ENCODE measurements at places on chromosomes 3 and 15.

DNA sequence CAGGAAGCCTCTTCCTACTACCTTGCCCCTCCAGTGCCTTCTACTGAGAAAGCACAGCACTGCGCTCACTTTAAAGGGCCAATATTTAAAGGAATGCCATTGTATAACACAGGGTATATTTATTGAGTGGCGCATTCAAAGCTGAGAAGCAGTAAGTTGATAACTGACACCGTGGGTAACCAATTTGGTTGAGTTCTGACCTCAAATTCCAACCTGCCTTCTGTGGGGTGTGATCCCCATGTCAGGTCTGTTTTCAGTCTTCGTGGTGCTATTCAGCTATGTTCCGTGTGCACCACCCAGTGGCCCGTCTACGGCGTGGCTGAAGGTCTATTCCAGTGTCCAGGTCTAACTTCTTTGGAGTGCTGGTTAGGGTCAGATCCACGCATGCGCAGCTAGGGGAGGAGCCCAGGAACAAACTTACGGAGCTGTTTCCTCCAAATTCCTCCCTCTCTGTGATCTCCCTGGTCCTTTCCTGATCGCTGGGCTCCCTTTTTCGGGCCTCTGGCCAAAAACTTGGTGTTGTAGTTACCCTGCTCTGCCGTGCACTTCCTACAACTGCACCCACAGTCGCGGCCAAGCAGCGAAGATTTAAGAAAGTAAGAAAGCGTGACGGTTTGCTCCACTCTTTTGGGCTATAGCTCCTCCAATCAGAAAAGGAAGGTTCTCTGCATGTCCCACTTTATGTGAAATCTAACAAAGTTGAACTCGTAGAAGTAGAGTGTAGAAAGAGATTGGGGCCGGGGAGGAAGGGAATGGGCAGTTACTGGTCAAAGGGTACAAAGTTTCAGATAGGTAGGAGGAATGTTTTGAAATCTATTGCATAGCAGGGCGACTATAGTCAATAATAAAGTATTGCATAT, 7.7 kb downstream of the LRRC2 start:
- DNase-seq: peak; percentile 85

DNA sequence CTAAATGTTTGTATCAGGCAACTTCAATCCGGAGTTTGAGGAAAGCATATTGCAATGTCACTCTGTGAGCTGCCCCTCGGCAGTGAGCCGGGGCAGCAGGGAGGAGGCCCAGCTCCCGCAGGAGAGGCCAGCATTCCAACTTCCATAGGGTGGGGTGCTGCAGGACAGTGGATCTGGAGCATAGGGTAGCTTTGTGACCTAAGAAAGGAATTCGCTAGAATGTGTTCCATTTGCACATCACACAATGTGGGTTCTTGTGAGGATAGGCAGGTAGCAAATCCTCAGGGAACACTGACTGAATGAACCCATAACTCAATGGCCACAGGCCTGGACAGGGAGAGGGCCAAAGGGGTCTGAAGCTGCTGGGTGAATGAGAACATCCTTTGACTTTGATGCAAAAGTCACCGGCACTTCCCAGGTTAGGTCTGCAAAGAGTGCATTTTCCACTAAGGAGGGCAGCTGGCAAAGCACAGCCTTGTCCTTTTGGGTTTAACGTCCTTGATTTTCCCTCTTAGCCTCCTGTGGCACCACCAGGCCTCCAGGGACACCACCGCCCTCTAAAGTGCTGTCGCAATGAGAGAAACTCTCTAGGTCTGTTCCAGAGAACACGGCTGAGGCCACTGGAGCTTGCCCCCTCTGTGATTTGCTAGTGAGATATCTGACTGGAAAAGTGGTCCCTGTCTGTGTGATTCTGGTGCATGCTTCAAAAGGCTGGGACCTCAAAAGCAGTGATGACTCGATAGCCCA, 36.2 kb downstream of the GABRB3 start:
- DNase-seq: no peak

DNA sequence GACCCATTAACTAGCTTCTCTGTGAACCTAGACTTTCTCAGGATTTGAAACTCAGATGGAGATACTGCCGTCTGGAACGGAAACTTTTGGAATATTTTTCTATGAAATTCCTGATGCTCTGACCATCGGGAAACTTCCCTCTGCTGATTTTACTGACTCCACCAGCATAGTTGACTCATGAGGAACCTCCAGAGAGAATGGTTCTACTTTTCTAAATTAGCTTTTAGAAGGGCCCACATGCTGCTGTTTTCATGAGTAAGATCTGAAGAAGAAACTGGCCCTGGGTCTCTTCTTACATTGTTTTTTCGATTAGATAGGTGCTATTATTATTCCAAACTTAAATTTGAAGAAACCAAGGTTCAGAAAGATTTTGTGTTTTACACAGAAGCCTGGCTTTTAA, 326.3 kb upstream of the NR2E3 start:
- no peak for DNase-seq

DNA sequence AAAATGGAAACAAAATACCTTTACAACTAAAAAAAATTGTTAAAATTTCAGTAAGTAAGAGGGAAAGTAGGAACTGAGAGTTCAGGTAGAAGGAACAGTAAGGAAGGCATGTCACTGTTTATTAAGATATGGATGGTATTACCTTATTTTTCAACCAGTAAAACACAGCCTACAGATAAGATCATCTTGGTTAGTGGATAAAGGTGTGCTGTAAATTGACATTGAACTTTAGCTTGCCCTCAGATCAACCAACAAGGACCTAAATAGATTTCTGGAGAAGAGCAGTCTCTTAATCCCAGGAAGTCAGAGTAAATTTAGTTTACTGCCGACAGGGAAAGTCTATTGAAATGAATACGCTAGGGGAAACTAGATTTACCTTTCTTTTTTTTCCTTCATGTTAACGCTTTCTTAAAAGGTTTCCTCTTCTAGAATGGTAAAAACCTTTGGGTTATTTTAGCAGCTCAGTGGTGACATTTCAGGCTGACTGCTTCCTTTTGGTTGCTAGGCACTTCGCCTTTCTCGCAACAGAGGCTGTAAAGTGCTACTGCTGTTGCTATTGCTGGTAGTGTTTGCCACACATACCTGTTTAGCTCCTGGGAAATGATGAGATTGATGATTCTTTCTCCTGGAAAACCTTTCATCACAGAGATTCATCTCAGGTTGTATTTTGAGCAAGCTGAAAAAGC, 12.9 kb downstream of the DZIP3 start:
- DNase-seq: peak; percentile 61

DNA sequence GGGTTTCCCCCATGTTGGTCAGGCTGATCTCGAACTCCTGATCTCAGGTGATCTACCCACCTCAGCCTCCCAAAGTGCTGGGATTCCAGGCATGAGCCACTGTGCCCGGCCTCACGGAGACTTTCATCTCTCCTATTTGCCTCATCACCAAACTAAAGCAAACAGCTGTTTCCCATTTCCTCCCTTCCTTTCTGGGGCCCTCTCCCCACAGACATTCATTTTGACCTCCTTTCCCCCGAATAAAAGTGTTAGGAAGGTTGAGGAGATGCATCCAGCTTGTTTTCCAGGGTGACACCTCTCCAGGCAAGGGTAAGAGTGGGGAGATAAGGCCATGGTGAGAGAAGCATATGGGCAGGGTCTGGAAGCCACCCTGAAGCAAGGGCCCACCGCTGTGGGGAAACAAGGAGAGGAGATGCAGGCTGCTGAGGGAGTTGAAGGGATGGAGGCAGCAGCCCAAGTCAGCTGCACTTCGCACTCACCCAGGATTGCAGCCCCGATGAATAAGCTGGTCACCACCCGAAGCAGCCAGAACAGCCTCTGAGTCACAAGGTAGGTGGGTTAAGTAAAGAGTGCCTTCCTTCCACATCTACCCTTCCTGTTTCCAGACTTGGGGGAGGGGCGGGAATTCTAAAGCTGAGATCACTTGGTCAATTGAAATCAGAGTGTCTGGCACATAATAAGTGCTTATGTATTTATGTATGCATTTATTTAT, 7.7 kb downstream of the DUOXA2 start:
- DNase-seq: no peak

DNA sequence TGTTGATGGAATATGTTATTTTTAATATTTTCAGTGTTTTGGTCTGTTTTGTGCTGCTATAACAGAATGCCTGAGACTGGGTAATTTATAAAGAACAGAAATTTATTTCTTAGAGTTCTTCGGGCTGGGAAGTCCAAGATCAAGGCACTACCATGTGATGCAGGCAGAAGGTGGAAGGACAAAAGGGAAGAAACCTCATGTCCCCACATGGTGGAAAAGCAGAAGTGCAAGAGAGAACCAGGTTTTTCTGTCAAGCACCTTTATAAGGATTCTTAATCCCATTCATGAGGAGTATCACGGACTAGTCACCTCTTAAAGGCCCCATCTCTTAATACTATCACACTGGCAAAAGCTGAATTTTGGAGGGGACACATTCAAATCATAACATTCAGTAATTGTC, 57.9 kb upstream of the EPHB3 start:
- no peak for DNase-seq

DNA sequence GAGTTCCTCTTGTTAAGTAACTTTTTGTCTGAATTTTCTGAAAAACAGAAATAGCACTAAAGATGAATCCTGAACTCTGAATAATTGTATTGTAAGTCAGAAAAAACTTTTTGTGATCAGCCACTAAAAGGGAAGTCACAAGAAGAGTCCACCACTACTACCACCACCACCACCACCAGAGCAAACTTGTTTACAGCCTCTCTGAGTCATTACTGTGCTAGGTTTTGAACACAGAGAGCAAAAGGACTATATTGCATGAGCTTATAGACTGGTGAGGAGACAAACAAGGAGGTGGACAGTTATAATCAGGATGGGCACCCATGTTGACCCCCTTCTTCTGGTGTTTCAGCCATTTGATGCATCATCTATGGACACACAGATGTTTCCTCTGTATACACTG, 141.7 kb downstream of the IL5RA start:
- no peak for DNase-seq

DNA sequence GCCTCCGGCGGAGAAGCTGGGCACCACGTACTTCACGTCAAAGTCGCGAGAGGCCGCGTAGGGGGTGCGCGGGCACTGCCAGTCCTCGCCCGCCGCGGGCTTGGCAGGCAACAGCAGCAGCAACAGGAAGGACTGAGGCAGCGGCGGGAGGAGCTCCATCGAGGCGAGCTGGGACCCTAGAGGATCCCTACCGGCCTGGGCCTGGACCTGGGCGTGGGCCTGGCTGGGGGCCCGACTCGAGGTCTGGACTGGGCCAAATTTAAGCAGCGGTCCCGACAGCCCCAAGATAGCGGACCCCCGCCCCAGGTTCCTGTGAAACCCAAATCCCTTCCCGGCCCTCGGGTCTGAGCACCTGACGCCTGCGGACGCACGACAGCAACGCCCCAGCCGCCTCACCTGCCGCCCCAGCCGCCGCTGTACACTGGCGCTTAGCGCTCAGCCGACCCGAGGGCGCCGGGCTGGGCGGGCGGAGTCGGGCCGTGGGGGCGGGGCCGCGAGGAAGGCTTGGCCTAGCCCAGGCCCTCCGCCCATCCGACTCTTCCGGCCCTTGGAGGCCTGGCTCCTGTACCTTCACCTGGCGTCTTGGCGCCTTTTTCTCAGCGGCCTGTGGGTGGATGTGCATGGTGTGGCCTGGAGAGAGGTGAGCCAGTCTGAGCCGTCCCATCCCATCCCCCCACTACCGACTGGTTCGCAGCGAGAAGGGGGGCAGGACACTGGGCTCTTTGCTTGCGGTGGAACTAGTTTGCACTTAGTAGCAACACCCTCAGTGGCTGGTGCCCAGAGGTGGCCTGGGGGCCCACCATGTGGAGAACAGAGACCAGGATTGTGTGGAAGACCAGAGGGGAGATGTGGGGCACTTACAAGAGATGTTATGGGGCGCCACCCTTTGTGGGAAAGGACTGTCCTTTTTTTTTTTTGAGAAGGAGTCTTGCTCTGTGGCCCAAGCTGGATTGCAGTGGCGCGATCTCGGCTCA, at the start of gene MST1R:
Gene MST1R (minus strand): TSS at position 423 of the 974 bp plus-strand sequence. CDS start 264 bp downstream, at position 159.
- peak; percentile 82 for DNase-seq

GRCh38 chr3:8503461-8503860, 1.8 kb downstream of the LMCD1 start:
- DNase-seq: no peak

All from CD4-positive, alpha-beta T cell treated with Interleukin-15 for 1 hour (primary cell).